HuH-7.5 (cell line): ENCODE measurements at places on chromosomes 5 and 9.

- DNase-seq: no peak
These were observed 614 bp upstream of the LCN6 start for GRCh38 chr9:136748666-136749611.

DNA sequence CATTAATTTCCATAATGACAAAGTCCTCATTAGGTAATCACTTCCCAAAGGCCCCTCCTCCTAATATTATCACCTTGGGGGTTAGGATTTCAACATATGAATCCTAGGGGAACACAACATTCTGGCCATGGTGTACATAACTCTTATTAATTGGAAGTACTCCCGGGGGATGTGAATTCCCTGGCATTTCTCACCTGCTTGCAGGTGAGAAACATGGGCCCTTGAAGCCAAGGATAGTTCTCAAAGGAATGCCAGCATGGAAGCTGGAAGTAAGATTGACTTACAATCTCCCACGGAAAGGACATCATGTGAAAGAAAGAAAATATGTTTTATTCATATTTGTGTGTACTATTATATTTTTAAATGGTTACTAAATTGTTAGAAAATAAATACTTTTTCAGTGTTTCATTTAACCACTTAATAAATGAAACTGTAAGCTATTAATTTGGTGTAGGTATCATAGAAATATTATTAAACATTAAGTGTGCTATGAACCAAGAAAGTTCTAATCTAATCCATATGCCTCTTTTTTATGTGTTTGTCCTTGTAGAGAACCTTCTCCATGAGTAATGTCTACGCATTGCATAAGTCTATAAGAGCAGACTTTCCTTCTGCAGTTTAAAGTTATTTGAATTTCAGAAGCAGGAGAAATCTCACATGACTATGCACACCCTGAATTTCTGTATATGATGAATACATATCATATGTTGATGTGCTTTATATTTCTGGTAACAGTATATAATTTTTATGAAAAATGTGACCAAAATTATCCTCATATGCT lies 59.4 kb downstream of the ANXA1 start:
- DNase-seq: no peak

- no peak for DNase-seq
These were observed 1428.6 kb downstream of the MAT2B start for GRCh38 chr5:164934039-164934438.

DNA sequence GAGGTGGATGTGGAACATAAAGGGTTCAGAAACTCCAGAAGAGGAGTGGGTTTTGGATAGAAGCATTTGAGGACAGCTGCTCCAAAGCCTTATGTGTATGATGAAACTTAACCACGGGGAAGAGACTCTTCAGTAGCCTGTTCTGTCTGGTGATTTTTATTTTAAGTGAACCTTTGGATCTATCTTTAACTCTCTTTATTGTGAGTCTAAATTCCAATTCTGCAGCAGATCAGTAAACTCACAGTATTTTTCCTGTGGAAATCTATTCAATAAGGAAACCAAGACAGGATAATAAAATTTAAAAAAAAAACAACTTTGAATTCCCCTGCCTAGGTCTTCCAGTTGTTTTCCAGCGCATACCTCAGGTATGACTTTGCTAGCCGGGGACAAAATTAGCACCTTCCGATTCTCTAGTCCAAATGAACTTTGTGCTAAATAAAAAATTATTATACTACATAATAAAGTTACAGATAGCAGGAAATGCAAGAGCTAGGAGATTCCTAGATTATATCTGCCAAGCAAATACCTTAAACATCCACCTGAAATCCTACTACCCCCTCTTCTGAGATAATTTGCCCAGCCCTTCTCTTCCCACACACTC lies 101.9 kb downstream of the NLN start:
- DNase-seq: no peak

DNA sequence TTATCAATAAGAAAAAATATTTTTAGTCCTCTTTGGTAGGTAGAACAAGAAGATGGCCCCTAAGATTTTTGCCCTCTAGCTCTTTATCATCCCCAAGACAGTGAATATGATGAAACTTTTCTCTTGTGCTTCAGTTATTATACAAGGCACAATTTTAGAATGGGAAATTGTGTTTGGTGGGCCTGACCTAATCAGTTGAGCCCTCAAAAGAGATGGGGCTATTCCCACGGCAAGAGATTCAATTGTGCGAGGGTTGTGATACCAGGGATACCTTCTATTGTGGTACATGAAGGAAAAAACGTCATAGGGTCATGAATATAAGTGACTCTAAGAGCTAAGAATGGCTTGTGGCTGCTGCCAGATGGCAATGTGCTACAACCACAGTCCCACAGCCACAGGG lies 94.0 kb upstream of the COX7C start:
- no peak for DNase-seq

- DNase-seq: no peak
These were observed 3.4 kb downstream of the CDKN2B-AS1 start for GRCh38 chr9:21998026-21998425.

GRCh38 chr5:143182901-143183820 lies 220.3 kb downstream of the NR3C1 start:
- peak; percentile 16 for DNase-seq

- no peak for DNase-seq
These were observed 145.9 kb downstream of the CPLANE1 start for GRCh38 chr5:37103302-37103701.

DNA sequence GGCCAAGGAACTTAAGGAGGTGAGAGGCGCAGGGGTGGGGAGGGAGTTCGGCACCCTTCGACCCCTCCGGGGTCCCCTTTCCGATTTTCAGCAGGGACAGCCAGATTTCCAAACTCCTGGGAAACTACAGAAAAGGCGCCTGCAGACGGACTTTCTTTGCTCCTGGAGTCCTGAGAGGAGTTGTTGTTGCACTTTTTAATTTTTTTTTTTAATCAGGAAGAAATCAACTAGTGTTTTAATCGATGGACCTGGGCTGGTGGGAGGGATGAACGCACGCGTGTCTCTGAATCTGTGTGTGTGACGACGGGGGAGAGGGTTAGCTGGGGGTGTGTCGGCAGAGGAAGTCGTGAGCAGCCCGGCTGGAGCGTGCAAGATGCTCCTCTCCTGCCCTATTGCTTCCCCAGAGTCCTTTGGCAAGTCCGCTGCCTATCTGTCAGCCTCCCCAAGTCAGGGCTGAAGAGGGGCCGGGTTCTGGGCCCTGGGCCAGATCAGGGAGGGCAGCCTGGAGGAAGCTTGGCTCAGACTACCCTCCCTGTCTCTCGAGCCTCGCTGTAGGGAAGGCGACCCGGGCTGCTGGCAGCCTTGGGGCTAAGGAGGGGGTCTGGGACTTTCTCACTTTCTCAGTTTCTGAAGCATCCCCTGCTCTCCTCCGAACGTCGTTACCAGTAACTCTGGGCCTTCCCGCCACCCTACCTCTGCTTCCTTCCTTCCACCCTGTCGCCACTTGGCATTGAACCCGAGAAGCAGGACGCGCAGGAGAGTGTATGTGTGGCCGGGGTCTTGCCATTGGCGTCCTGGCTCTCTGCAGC lies 731 bp downstream of the PRR16 start:
- no peak for DNase-seq

GRCh38 chr5:119913425-119913824 lies 284.1 kb downstream of the FAM170A start:
- DNase-seq: no peak

- no peak for DNase-seq
These were observed 111.1 kb downstream of the RGS3 start for GRCh38 chr9:113574441-113575262.

DNA sequence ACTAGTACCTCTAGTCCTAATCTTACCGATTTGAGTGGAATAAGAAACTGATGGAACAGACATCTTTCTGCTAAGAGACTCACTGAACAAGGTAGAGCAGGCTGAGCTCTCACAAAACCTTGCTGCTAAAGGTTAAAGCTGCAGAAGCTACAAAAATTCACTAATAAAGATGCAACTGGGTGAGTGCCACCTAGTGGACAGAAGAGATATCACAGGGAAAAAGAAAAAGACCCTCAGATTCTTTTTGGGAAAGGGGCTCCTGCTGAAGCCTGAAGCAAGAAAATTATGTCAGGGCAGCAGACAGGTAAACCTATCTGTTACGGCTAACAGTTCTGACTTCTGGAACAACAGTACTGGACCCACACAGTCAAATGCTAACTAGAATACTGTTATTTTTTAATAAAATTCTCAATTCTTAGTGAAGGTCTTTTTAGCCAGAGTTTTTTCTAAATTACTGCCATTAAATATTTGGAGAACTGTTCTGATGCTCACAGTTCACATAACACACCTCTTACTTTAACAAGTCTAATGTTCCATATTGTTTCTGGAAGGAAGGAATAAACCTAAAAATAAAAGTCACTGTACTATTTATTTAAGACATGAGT lies 51.2 kb downstream of the DIAPH1 start:
- no peak for DNase-seq

- no peak for DNase-seq
These were observed 25.1 kb downstream of the FGF18 start for GRCh38 chr5:171444582-171444981.

DNA sequence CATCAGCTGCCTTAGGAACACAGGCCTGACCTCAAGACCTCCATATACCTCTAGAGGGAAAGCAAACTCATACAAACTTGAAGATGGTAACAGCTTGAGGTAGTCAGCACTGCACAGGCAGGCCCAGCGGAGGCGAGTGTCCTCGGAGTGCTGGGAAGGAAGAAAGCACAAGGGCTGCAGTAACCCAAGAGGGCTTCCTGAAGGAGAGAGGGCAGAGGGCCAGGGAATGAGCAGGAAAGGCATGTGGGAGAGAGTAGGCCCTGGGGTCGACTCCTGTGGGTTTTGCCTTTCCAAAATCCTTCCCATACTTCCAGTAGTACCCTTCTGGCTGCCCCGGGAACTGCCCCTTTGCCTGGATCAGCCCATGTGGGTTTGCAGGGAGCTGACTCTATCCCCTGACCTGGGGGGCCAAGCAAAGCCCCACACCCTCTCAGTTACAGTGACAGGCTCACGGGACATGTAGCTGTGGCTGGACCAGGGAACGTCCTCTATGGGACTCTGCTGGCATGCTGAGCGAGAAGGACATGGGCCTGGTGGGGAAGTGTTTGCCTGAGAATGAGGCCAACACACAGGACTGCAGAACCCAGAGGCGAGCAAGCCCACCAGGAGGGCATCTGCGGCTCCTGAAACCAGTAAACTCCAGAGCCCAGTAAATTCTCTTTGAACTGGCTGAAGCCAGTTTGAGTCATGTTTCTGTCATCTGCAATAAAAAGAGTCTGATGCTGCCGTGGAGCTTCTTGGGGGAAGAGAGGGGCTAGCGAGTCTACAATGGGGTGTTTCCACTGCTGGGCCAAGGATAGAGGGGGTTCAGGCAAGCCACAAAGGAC lies 64.1 kb downstream of the COL23A1 start:
- DNase-seq: no peak

- DNase-seq: no peak
These were observed 124.3 kb downstream of the TTC39B start for GRCh38 chr9:15182730-15183129.

DNA sequence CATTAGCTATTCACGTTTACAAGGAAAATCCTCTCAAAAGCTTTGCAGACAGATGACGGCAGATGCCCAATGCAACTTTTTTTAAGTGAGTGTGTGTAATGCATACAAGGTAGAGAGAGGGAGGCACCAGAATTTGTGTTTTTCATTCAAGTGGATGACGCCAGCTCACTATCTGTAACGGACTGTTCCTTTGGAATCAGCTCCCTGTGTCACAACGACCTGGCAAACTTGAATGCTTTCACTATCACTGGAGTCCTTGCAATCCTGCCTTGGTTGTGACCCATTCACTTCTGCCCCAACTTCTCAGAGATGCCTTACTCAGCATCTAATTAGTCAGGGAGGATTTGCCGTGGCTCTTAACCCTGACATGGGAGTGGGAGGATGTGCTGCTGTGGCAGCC lies 148.5 kb downstream of the BNC2 start:
- DNase-seq: no peak

GRCh38 chr5:121182788-121183490 lies 668.7 kb upstream of the FTMT start:
- DNase-seq: no peak

DNA sequence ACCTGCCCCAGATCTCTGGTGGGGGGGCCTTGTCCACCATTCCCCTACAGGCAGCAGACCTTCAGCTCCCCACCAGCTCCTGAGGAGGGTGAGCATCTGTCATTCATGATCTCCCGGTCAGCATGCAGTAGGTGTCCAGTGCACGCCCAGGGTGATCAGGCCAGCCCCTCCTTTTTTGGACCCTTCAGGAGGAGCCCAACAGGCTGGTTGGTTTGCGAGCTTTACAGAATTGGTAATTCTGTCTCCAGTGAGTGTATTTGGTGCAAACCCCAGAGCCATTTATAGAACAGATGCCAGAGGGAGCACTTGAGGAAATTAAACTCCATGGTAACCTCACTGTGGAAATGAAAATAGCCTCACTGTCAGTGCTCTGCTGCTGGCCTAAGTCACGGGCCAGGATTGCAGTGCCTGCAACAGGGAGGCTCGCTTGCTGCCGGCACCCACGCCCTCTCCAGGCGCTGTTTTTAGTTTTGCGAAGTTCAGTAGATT lies 23.4 kb downstream of the WNK2 start:
- DNase-seq: no peak

- DNase-seq: no peak
These were observed 55.8 kb upstream of the ARRDC3 start for GRCh38 chr5:91438871-91439270.

DNA sequence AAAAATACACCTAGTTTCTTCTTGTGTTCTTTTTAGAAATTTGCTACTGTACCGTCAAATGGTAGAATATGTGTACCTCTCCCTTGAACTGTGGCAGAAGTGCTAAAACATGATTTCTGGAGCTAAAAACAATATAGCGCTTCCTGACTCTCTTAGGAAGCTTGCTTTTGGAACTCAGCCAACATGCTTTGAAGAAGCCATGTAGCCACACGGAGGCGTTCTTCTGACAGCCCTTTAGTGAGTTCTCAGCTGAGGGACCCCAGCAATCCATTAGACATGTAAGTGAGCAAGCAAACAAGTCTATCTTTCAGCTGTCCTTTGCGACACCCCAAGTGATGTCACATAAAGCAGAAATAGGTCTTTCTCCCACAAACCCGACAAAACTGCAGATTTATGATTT lies 917.0 kb downstream of the CDH9 start:
- DNase-seq: no peak

DNA sequence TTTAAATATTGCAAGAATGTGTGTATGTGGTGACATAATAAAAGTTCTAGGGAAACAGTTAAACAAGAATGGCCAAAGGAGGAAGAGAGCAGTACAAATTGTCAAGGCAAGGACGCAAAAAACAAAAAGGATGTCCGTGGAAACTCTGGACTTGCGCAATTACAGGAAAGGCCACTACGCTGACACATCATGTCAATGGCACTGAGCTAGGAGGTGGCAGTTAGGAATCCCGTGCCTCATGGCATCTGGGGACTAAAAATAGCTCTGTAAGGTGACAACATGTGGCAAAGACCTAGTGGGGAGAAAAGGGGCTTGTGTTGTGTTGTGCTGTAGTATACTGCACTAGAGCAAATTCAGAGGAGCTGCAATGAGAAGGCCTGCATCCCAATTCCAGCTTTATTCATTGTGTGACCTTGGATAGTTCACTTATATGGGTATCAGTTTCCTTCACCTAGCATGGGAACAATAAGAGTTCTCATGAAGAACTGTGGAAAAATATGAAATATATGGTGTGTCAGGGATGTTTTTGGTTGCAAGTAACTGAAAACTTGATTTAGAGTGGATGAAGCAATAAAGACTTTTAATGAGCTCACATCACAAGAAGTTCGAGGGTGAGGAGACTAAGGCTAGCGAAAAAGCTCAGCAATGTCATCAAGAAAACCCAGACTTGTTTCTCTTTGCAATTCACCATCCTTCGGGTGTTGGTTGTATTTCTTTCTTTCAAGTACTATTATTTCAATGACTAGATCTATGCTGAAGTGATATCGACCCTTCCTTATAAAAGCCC lies 124.1 kb upstream of the STC2 start:
- no peak for DNase-seq

- DNase-seq: no peak
These were observed 224.3 kb downstream of the GRIA1 start for GRCh38 chr5:153714798-153715197.
